ENCODE measurements at places on chromosomes 6 and 20.

- DNase-seq, result peak; percentile 81
These were observed 544.9 kb upstream of the CITED2 start for GRCh38 chr6:139919107-139920026.

DNA sequence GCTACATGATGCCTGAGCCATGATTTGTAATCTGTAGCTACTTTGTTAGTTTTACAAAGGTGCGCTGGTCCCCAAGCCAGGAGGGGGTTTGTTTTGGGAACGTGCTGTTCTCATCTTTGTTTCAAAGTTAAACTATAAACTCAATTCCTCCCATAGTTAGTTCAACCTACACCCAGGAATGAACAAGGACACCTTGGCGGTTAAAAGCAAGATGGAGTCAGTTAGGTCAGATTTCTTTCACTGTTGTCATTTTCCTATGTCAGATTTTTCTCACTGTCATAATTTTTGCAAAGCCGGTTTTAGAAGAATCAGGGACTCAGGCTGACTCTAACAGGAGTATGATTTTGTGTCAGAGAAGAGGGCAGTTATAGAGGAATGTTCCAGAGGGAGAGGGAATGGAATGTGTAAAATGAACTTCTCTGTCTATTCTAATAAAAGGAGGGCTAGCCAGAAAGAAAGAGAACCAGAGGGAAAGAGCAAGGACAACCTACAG, 2.3 kb upstream of the GMPR start:
- no peak for DNase-seq

- DNase-seq, result no peak
These were observed 6.2 kb upstream of the ZNF311 start for GRCh38 chr6:29011276-29011734.

GRCh38 chr6:17381424-17382147, 11.8 kb upstream of the CAP2 start:
- DNase-seq, result no peak

DNA sequence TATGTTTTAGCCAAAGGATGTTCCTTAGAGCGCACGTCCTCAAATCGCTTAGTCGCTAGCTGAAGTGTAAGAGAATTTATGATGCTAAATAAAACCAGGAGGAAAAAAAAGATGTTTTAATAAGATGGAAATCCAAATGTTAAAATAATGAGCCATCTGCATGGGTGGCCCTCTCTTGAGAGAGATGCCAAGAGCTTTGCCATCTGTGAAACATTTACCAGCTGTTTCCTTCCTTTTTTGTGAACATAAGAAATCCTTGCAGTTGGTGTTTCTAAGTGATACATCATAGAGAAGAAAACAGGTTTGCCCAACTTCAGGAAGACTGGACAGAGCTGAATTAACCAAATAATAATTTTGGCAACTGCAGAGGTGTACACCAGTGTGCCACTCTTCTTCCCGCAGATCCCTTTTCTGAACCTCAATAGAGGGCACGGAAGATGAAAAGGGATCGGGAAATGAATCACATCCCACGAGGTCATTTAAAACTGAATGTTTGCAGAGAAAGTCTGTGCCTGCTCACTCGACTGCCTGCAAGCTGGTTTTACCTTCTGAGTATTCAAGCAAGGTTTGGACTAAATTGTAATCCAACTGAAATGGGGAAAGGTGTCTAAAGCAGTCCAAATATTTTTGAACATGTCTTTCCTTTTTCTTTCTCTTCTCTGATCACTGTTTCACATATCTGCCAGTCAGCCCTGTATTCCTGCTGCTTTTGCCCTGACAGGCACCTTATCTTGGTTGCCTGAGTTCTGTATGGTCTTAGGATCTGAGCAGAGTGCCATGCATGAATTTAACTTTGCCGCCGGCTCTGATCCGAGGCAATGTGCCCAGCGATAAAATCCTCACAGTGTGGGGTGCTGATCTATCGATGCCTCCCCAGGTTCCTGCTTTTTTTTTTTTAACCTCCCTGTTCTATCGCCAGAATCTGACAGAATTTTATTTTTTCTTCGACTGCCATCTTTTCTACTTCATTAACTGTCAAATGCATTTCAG, 35.5 kb upstream of the TSHZ2 start:
- no peak for DNase-seq

DNA sequence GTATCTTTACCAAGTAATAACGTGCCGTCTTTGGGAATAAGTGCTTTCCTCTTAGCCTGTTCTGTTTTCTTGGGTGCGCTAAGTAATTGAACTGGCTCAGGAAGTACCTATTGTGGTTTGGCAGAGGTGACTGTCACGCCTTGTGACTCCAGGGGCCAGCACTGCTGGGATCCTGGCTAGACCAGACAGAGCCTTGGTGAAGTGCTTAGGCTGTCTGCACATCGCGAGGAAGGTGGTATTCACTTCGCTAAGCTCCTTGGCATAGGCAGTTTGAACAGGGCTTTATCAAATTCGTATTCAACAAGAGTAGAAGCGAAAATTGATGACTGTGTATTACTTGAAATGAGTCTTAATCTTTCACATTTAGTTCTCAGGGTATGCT, 17.6 kb downstream of the PRDM1 start:
- no peak for DNase-seq

GRCh38 chr6:8551386-8551785, 116.0 kb upstream of the SLC35B3 start:
- no peak for DNase-seq

GRCh38 chr20:25369529-25369928, 21.1 kb downstream of the ABHD12 start:
- no peak for DNase-seq

DNA sequence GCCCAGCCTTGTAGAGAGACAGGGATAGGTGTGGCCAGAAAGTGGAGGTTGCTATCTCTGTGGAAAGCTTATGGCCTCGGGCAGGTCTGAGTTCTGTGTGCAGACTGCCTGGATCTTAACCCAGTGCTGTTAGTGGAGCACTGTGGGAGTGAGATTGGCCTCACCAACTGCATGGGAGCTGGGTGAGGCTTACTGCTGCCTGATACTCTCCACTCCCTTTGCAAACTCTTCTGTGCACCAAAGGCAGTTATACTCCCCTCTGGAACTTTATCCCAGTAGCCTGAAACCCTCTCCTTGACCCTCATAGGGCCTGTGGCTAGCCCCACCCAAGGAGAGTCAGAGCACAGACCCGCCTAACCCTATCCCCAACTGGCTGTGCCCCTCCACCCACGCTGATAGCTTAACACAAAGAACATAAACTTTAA, 41.4 kb upstream of the PKIB start:
- no peak for DNase-seq

DNA sequence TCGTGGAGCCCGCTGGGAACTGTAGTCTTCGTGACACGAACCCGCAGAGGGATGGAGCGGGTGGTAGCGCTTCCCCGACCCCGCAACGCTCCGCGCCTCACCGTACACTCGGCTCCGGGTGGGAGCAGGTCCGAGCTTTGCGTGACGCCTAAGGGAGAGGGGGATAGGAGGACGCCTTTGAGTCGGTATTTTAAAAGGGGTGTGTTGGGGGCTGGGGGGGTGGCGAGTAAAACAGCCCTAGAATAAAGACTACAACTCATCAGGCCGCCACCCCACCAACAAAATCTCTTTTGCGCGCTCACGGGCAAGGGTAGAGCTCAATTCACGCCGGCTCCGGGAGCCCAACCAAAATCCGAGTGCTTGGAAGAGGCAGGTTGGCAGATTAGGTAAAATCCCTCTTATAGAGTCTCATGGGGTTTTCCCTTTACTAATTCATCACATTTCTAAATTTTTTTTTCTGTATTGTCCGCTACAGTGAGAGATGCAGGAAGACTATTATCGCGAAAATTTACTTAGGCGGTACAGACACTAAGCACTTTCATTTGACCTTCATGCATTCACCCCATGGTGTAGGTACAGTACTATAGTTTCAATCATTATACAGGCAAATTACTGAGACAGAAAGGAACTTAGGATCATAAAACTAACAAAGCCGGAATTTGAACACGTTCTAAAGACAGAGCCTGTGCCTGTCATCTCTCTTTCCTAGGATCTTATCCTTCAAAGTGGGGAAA, 706 bp upstream of the SNX14 start:
- peak; percentile 59 for DNase-seq

- DNase-seq, result no peak
These were observed 294.5 kb downstream of the ZFAND3 start for GRCh38 chr6:38113825-38114576.

- peak; percentile 65 for DNase-seq
These were observed 27.4 kb downstream of the MGME1 start for GRCh38 chr20:17995967-17996819.

DNA sequence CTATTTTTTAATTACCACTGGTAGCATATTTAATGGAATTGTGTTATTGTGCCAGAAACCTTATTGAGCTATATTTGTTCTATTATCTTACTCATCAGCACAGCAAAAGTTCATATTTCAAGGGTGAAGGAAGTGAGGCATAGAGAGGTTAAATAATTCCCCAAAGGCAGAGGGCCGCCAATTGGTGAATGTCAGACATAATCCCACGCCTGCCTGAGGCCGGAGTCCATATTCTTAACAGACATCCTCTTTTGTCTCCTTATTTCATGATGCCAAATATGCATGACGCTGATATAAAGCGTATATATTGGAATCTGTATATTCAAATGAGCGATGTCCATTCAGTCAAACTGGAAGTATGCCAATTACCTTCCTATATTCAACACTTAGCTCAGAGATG, 505.0 kb upstream of the SLC35B3 start:
- DNase-seq, result no peak

DNA sequence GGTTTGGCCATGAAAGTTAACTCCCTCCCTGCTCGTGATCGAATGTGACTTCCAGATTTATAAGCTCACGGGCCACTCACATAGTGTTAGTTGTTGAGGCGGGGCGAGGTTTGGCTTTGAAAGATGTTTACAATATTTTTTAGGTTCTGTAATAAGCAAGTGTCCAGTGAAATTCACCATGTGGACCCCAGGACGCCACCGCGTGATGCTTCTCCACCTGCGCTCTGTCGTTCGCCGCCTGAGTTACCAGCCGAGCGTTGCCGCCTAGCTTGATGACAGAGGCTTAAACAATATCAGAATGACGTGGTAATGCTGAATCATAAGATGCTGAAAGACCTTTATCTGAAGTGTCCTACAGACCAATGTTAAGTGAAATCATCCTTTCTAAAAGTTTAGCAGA, 241.0 kb downstream of the MYLK4 start:
- no peak for DNase-seq

- no peak for DNase-seq
These were observed 48.7 kb downstream of the BCAS4 start for GRCh38 chr20:50843331-50844276.

DNA sequence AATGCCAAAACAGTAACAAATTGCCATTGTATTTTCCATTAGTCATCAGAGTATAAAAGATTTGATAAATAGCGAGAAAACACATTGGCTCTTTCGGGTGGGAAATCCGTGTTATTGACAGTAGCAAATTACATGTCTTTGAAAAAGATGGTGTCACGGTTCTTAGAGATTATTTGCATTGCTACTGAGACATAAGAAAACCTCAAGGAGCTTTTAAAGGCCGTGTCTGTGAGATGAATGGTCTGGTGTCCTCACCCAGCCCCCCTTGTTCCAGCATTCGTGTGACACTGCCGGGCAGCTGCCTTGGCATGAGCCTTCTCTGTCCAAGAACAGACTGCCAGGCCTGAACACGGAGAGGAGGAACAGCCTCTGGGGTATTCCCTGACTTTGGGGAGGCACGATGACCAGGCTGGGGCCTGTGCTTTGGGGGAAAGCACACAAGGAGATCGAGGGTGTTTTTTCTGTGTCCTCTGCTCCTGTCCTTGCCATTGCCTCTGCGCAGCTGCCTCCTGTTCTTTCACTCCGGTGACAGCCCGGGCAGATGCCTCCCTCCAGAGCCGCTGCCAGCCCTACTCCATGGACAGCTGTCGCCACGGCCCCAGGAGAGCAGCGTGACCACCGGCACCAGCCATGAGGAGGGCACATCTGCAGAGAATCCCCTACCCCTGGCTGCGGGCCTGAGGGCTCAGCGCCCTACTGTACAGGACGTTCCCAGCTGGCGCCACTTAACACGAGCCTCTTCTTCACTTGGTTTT, 167.7 kb upstream of the CDYL start:
- no peak for DNase-seq

DNA sequence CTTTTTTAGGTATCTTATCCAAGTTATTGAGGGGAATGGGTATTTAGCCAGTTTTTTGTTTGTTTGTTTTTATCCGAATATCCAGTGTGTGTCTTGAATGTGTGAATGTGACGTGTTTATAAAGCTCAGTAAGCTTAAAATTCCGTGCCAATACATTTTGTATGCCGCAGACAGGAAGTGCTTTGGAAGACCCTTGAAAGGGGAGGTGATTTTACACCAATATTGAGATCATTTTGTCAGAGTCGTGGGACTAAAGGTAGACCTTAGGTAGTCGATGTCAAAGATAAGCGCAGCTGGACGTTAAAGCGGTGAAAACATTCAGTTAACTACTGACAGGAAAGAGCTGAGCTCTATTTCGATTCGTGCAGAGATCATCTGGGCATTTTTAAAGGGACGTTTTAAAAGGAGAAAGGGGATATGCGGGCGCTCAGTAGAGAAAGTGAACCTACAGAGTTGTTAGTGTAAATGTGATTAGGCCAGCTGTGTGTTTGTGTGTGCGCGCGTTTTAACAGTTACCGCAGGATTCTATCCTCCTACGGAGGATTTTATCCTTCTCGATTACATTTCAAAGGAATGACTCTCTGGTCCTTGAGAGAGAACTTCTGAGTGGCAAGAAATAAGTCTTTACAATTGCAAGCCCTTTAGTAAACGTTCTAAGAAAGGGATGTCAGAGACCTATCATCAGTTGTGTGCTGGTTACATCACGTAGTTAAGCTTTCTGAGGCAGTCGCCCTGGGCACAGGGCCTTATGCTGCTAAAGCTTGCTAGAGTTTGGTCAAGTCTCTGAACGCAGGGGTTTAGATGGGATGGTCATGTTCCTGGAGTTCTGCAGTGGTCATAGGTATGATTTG, 625 bp upstream of the ECHDC1 start:
- DNase-seq, result peak; percentile 37

Data from AML-193 (cell line).